ENCODE measurements at places on chromosomes 13 and 19.

DNA sequence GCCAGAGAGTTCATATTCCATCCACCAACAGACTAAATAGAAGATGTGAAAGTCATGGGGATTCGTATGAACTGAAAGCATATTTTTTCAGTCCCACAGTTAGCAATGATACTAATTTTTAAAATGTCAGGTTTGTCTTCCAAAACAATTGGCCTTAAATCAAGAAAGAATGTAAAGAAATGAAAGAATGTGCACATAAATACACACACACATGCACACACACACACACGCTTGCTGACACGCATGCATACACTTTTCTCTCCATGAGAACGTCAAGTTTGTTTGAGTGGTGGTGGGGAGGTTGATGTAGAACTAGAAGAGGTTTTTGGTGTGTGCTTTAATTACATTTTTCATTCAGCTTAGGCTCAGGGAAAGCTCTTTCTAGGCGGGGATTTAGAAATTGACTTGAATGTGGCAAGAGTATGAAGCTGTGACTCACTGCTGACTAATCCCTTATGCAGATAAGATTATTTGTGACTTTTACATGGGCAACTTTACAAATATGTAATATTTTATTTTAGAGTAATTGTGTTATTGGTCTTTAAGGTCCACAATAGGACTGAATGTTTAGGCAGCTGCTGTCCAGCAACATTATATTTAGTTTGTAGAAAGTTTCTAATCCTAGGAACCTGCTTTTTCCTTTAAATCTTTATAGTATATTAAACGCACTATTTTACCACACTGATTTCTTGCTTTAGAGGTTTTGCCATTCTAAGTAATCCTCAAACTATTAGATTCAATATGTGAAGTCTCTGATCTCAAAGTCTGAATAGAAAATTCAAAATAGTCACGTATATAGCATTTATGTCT is 18.8 kb downstream of the FLT1 start:
- DNase-seq, result no peak

- DNase-seq, result no peak
Observed at GRCh38 chr13:27034678-27035111, 136.9 kb downstream of the USP12 start.

DNA sequence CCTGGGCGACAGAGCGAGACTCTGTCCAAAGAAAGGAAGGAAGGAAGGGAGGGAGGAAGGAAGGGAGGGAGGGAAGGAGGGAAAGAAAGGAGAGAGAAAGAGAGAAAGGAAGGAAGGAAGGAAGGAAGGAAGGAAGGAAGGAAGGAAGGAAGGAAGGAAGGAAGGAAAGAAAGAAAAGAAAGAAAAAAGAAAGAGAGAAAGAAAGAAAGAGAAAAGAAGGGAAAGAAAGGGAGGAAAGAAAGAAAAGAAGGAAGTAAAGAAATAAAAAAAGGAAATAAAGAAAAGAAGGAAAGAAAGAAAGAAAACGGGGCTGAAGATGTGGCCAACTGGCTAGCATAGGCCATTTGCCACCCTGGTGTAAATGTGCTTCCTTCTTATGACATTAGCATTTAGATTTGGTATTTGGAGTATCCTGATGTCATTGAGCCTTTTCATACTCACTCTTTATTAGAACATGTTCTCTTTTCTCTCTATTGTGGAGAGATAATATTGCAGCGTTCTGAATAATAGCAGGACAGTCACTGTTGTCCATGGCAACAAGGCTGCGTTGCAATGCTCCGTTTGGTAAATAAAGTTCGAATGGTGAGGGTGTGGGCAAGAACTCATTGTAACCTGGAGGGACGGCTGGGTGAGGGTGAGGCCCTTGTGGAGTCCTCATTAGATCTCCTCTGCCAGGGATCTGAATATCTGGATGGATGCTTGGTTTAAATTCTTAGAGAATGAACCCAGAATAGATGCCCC is 173.9 kb upstream of the UBL3 start:
- DNase-seq, result no peak

GRCh38 chr19:45468159-45468651 is 409 bp downstream of the FOSB start:
- DNase-seq, result peak; percentile 43

DNA sequence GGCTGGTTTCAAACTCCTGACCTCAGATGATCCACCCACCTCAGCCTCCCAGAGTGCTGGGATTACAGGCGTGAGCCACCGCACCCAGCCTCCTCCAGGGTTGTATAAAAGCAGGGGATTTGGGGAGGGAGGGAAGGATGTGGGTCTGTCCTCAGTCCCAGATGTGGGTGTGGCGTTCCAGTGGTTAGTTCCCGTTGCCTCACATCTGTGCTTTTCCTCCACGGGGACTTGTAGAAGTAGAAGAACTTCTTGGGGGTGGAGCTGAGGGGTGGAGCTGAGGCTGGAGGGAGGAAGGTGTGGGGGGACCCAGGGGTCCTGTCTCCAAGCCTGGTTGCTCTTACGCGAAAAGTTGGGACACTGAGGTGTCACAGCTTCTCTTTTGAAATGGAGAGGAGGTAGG is 514 bp upstream of the MCEMP1 start:
- DNase-seq, result no peak

DNA sequence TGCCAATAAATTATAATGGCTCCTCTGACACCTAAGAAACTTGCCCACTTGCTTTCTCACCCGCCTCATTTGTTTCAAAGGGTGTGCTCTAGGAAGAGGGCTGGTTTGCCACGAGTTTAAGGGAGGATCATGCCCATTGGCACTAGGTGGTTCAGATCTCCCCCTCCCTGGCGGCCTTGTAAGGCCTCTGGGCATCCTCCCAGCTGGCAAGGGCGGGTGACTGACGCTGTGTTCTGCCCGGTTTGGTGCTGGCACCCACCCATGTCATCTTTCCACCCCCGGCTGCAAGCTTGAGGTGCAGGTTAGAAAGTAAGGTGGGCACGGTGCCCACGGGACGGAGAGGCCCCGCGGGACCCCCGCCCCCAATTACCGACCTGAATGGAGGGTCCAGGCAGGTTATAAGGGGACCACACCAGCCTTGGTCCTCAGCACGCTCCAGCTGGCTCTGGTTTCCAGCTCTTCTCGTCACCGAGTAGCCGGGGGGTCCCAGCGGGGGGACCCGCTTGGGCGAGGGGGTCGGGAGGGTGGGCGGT is 90.4 kb downstream of the PTPRS start:
- no peak for DNase-seq

DNA sequence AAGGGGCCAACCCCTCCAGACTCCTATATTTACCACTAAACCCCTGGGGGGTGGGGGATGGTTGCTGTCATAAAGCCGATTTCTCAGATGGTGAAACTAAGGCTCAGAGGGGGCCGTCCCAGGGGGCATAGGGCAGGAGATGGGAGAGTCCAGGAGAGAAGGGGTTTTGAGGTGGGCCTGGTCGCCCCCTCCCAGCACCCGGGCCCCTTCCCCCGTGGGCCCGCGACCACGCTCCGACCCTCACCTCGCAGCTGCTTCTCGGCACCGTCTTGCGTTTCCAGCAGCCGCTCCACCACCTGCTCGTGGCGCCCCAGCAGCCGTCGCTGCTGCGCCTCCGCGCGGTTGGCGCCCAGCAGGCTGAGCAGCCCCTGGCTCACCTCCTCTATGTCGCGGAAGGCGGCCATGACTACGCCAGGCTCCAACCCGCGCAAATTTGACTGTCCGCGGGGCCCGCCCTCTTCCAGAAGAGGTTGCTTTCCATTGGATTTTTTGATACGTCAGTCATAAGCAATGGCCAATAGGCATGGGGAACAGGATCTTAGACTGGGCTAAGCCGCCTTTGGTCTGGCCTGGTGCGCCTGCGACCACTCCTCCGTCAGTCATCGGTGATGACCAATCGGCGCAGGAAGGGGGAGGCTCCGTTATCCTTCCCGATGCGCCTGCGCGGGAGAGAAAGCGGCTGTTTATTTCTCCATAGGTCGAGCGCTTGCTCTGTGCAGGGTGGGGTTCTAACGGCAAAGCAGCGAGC is at the start of gene SPC24:
TSS of gene SPC24 (minus strand) at position 410 of the 748 bp plus-strand sequence. CDS start at position 404, 6 bp downstream.
- peak; percentile 74 for DNase-seq

- peak; percentile 86 for DNase-seq
Observed at GRCh38 chr13:79480954-79481684, at the start of gene NDFIP2. Gene NDFIP2 (plus strand): TSS chr13:79481155. CDS start chr13:79481204, 49 bp downstream.

DNA sequence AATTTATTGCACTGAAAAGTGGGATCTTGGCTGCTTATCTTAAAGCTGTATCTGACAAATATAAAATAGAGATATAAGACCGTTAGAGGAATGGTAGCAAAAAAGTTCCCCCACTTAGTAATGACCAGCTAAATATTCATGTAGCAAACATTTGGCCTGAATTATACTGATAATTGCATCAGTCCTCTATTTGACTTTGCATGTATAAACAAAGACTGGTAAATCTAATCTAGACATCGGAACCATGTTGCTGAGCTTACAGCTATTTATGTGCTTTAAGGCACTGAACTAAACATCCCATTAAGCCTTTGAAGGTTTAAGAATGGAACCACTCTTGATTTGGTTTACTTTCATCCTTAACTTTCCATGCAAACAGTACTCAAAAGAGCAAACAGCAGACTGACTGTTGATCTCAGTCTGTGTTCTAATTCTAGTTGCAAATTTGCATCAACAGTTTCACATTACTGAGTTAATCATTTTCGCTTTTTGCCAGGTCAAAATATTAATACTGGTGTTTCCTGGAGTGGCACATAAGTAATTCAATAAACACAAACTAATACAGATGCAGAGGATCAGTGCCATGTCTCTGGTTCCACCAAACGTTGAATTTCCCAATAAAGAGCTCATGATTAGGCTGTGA is 203.5 kb upstream of the HTR2A start:
- no peak for DNase-seq

DNA sequence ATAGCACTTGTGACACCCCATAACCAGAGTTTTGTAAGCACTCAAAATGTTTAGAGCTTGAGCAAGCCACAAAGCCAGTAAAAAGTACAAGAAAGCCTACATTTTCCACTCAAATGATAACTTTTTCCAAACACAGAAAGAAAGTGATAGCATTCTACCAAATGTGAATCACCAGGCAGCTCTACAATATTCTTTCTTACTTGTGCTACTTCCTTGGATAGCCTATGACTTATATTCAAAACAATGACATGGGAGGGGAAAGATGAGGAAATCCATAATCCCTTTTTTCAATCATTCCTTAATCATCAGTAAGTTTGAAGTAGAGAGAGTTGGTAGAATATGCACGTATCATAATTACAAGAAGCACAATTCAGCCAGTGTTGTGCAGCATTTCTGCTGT is 650.8 kb upstream of the PCDH9 start:
- no peak for DNase-seq

DNA sequence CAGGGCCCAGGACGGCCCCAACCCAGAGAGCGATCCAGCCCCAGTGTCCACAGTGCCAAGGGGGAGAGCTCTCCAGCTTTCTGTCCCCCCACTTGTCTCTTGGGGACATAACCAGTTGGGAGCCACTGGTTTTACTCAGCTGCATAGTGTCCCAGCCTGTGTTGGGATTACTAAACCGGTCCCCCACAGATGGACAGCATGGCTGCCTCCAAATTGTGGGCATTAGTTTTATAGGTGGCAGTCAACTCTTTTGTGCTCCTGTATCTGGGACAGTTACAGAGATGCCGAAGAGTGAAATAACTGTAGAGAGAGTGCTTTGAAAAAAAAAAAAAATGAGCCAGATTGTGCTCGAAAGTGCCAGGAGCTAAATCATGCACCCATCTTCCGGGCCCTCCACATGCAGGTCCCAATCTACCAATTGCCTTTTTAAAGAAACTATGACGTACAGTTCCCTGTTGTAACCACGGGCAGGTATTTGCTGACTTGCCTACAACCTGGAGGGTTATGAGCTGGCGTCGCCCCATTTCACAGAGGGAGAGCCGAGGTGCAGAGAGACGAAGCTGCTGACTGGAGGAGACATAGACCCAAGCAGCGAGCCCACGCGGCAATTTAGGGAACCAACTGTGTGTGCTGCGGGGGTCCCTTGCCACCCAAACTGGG is 2.4 kb upstream of the NFIC start:
- no peak for DNase-seq

GRCh38 chr19:32404933-32405430 is 588 bp upstream of the DPY19L3 start:
- peak; percentile 7 for DNase-seq

GRCh38 chr13:33868343-33868994 is 50.5 kb downstream of the RFC3 start:
- no peak for DNase-seq

DNA sequence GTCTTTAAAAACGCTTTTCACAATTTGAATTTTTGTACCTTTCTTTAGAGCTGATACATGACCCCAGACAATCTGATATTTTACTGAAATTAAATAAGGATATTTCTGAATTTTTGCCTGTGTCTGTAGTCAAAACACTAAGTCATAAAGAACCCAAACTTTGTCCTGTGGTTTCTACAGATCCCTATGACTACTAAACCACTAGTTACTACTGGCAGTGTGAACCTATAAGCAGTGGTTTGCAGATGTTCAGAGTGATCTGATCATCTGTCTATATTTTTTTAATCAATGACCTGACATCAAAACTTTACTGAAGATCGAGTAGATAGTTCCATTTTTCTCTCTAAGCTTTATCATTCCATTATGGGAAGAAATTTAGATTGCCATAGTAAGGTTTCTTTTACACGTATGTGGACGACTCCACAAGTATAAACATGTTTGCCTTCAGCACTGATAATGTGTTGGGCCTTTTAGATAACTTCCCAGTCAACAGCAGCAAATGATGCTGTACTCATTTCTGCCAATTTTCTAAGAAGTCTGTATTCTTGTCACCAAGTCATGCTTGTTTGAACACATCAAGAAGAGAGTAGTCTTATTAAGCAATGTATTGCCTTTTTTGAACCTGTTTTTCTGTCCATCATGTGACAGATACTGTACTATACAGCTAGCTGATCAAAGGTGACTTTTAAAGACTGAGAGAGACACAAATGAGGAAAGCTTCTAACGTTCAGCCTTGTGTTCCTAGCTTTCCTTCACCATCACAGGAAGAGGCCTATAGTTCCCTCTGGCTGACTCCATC is 21.8 kb downstream of the POLR1D start:
- DNase-seq, result no peak

DNA sequence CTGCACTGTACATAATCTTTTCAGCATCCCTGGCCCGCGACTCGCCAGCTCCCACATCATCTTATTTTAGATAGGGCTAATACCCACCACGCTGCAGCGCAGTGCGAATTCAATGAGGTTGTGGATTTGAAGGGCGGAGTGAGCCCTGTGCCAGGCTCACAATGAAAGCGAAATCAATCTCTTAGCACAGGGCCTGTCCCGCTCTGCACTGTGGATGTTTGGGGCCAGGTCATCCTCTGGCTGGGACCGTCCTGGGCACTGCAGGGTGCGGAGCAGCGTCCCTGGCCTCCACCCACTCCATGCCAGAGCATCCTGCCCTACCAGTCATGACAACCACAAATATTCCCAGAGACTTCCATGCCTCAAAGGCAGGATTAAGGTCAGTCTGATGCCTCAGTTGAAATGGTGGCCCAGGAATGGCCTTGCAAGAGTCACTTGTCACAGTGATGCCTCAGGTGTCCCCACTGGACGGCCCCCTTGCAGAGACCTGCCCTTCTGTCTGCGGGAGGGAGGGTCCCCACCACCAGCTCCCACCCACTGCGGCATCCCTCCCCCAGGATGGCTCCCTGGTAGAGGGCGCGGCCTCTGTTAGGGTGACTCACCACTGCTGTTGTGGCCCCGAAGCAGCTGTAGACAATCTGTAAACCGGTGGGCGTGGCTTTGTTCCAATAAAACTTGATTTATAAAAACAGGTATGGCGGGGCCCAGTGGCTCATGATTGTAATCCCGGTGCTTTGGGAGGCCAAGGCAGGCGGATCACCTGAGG is 5.6 kb downstream of the UHRF1 start:
- DNase-seq, result peak; percentile 44

- peak; percentile 26 for DNase-seq
Observed at GRCh38 chr19:17555929-17556813, 722 bp downstream of the COLGALT1 start.

Measured in stimulated activated CD4-positive, alpha-beta T cell treated with anti-CD3 and anti-CD28 coated beads, Interleukin-15, amount 100 ng/mL, for 1 hour (primary cell).